ENCODE measurements at places on chromosomes 7 and 10. TPM values are rescaled to one million over a fixed set of nuclear protein-coding genes. Genes with fewer than 3 reads are reported as not detected.

MKI67 gene
- total RNA-seq = 41.8 TPM

KAZALD1 gene
- 8.1 TPM for total RNA-seq

DNA sequence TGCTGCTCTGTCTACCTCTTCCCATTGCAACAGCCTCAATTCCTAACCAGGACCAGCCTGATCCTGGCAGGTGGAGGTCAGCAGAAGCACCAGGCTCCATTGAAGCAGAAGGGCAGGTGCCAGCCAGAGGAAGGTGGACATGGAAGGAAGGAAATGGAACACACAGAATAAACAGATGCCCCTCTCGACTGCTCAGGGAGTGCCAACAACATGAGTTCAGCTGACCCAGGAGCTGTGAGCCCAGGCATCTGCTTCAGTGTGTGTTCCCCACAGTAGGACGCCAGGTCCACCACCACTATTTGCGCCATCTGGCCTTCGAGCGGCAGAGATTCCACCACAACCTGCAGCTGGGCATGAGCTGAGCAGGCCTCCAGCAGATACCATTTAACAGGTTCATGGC lies 56.7 kb downstream of the GPAM start:
- no peak for DNase-seq

DNA sequence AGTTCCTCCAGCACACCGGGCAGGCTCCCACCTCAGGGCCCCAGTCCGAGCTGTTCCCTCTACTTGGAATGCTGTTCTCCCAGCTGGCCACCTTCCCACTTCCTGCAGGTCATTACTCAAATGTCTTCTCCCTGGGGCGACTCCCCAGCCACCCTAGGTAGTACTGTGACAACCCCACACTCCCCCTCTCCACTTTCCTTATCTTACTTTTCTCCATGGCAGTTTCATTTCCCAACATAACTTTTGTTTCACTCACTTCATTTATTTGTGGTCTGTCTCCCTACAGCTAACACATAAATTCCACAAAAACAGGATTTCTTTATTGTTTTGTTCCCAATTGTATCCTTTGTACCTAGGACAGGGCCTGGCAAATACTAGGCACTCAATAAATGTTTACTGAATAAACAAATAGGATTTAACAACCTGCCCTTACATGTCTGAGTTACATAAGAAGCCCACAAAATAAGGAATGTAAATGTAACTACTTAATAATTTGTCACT lies 76.5 kb downstream of the JAZF1 start:
- peak; percentile 69 for DNase-seq

GRCh38 chr10:81093056-81093455 lies 555.4 kb downstream of the SH2D4B start:
- no peak for DNase-seq

DNA sequence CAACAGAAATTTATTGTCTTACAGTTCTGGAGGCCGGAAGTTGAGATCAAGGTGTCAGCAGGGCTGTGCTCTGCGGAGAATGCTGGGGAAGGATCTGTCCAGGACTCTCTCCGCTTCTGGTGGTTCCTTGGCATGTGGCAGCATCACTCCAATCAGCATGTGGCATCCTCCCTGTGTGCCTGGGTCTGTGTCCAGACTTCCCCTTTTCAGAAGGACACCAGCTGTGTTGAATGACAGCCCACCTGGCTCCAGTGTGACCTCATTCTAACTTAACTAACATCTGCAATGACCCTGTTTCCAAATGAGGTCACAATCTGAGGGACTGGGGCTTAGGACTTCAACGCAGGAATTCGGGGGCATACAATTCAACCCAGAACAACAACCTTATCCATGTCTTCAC lies 141.9 kb downstream of the BMS1 start:
- no peak for DNase-seq

DNA sequence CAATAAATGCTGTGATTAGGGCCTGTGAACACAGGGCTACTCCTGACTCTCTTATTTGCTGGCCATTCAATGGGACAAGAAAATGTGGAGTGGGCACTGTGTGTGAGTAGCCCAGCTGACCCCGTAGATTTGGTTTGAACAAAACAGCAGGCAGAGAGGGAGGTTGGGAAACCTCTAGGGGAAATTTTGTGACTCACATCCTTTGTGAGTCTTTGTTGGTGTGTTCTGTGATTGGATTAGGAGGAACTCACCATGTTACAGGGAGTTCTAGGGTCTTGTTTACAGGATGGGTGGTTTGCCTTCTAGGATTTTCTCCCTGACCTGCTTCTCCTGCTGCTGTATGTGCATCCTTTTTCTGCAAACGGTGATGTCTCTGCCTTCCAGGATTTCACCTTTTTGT lies 128.3 kb upstream of the MKI67 start:
- DNase-seq = peak; percentile 34

GRCh38 chr7:2894118-2894940 lies 50.2 kb upstream of the GNA12 start:
- no peak for DNase-seq

DNA sequence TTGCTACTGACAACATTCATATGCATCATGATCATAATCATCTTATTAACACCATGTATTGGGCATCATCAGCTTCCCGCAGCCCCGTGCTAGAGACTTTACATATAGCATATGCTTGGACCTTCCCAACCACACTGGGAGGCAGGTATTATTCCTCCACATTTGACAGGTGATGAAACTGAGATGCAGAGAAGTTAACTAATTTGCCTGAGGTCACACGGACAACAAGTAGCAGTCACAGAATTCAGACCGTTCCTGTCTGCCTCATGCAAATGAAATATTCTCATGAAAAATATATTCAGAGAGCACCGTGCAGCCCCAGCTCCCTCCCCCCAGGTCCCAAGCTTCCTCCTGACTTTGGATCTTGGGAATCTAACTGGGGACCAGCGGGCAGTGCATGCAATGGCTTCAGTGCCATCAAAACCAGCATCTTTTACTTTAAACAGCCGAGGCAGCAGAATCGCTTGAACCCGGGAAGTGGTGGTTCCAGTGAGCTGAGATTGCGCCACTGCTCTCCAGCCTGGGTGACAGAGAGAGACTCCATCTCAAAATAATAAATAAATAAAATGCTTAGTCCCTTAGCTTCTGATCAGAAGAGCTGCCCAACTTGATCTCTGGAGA lies 112.2 kb upstream of the GPR26 start:
- no peak for DNase-seq

DNA sequence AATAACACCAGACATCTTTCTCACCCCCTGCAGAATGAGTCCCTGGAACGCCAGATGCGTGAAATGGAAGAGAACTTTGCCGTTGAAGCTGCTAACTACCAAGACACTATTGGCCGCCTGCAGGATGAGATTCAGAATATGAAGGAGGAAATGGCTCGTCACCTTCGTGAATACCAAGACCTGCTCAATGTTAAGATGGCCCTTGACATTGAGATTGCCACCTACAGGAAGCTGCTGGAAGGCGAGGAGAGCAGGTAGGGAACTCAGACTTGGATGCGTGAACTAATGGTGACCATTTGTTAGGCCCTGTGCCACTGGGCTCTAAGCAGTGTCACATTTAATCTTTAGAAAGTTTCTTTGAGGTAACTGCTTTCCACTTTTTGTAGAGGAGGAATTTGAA lies 7.1 kb downstream of the VIM start:
- peak; percentile 60 for DNase-seq

All from RPMI7951 (cell line).